Stimulated activated naive CD8-positive, alpha-beta T cell treated with anti-CD3 and anti-CD28 coated beads, Interleukin-15, Interleukin-2, amounts not matched to agents 100 U/mL and 50 U/mL, for 24 hours (primary cell): ENCODE measurements at places on chromosomes 2 and 18.

GRCh38 chr2:28624793-28625701, 126.6 kb upstream of the PPP1CB start:
- peak; percentile 88 for DNase-seq

- DNase-seq, result no peak
These were observed 358.5 kb downstream of the ALK start for GRCh38 chr2:29562896-29563295.

DNA sequence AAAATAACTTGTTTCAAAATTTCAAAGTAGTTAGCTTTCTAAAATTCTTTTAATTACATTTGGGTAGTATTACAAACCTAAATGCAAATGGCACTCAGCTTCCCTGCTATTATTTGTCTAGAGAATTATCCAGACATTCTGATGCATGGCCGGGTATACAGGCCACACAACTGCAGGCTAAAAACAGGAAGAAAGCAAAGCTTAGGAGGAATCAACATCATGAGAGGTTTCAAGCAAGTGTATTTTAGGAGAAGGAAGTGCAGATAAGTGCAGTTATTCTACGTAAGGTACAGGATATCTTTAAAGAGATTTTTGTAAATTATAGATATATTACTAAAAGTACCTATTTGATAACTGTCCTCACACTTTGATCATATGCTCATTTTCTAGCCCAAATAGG, 46.8 kb upstream of the RNU4ATAC start:
- no peak for DNase-seq

GRCh38 chr2:85783796-85784195, 30.0 kb downstream of the ATOH8 start:
- no peak for DNase-seq

GRCh38 chr2:47499621-47500309, 96.8 kb downstream of the MSH2 start:
- DNase-seq, result no peak

- DNase-seq, result no peak
These were observed 11.6 kb downstream of the TRAPPC8 start for GRCh38 chr18:31931163-31931885.

DNA sequence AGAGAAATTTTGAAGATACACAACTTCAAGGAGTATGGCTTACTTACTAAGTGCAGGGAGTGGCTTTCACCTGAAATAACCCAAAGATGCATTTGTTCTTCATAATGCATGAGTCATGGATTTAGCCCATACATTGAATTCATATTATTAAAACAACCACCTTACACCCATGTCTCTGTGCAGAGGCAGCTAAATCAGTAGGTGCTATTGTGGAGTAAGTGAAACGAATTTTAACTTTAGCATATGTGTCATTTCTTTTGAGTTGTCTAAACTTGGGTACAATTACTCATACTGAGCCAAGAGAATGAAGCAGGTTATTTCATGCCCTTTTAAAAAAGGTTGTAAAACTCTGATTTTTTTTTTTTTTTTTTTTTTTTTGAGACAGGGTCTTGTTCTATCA, 11.0 kb upstream of the ANKRD29 start:
- DNase-seq, result no peak

DNA sequence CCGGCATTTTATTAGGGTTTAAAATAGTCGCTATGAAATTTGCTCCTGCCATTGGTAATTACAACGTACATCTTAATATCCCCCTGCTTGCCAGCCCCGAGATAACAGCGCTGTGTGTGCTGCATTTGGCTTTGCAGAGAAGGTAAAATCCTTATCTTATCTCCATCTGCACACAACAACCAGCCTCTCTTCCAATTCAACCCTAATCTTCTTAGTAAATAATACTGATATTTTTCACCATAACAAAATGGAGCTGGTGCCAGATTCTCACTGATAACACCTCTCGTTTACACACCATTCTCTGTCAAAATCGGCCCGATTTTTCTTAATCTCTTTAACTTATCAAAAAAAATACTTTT, 61.4 kb upstream of the SIX3 start:
- no peak for DNase-seq

DNA sequence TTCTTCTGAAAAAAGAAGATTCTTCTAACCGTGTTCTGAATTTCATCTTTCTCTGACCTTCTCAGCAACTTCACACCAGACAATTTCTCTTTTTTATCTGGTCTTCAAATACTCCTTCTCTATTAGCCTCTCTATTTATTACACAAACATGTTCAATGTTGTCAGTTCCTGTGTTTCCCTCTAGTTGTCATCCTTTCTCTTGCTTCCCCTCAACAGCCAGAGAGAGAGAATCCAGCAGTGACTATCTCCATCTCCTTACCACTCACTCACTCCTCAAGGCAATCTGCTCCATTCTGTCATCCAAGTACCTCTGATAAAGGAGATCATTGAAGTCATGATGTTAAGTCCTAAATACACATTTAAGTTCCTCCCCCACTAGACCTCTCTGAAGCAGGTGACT, 491.9 kb upstream of the CHAC2 start:
- no peak for DNase-seq

- peak; percentile 62 for DNase-seq
These were observed 40.0 kb downstream of the ICA1L start for GRCh38 chr2:202831242-202832220.

DNA sequence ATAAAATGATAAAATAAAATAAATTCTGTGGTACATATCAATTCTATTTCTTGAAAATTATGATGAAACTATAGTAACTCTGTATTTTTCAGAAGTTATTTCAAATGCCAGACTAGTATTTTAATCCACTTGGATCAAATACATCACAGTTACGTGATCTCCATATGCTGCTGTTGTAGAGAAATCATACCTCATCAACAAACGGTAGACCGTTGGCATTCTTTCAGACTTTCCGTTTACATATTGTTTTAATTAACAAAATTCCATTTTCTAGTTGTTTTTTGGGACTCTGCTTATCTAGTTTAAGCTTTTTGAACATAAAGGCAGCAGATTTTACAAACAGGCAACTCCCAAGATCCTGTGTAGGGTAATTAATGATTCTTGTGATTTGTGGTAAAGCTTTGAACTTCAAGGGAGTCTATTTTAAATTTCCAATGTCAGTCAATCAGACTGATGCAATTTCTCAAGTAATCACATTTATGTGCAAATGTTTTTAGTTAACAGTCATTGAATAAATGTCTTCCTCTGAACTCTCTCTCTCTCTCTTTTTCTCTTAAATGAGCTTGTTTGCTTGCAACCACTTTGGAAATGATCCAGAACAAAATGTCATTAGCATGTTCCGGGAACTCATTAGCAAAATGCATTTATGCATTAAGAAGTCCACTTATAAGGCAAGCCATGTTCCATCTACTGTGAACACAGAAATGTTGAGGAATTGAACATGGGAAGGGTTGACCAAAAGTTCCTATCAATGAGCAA, 31.8 kb downstream of the NYAP2 start:
- DNase-seq, result no peak

DNA sequence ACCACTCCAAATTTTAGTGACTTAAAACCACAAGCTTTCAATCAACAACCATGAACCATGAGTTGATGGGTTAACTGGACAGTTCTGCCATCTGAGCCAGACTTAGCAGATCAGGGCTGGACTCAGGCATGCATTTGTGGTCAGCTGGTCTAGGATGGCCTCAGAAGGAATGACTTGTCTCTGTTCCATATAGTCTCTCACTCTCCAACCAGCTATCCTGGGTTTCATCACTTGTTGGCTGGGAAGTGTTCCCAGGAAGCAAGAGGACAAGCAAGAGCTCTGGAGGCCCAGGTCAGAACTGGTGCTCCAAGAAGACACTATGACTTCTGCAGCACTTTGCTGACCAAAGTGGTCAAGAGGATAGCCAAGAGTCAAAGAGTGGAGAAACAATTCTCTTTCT, 17.5 kb upstream of the MAP3K20 start:
- DNase-seq, result no peak

- DNase-seq, result no peak
These were observed 41.0 kb upstream of the TAF4B start for GRCh38 chr18:26185267-26185666.

DNA sequence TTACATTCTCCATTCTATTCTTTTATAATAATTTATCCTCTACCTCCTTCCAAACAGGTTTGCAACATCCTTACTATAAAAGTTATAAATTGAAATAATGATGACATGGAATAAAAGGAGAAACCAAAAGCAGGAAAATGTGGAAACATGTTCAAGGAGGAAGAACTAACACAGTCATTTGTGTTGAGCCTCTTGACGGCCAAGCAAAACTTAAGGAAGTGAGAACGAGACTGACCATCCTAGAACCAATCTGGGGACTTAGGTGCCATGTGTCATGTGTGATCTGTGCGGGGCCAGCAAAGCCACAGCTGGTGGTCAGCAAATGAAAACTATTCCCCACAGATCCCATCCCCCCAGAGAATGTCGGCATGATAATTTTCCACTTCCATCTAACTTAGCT, 25.6 kb upstream of the FAM124B start:
- no peak for DNase-seq

DNA sequence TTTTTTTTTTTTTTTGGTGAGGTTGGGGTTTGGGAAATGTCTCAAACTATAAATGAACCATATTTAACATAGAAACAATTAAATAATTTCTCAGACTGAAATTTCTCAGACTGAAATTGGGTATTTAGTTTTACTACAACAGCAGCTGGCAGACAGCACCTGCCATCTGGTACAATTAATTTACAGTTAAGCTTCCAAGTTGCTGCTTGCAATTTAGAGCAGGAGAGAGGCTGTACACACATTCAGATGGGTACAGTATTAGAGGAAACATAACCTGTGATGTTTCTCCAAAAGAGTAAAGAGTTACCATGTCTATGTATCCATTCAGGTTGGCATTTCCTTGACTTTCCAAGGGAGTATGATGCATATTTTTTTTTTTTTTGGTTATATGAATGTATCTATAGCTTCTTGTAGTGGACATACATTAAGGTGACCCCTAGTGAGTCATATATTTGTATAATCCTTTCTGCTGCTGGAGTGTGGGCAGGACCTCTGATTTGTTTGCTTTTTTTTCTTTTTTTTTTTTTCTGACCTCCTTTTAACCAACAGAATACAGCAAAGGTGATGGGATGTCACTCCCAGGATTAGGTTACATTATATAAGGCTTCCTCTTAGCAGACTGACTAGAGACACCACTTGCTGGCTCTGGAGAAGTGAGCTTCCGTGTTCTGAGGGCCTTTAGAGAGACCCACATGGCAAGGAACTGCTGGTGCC, 201.7 kb downstream of the PTH2R start:
- DNase-seq, result no peak

GRCh38 chr2:67510745-67511144, 113.6 kb downstream of the ETAA1 start:
- DNase-seq, result no peak

DNA sequence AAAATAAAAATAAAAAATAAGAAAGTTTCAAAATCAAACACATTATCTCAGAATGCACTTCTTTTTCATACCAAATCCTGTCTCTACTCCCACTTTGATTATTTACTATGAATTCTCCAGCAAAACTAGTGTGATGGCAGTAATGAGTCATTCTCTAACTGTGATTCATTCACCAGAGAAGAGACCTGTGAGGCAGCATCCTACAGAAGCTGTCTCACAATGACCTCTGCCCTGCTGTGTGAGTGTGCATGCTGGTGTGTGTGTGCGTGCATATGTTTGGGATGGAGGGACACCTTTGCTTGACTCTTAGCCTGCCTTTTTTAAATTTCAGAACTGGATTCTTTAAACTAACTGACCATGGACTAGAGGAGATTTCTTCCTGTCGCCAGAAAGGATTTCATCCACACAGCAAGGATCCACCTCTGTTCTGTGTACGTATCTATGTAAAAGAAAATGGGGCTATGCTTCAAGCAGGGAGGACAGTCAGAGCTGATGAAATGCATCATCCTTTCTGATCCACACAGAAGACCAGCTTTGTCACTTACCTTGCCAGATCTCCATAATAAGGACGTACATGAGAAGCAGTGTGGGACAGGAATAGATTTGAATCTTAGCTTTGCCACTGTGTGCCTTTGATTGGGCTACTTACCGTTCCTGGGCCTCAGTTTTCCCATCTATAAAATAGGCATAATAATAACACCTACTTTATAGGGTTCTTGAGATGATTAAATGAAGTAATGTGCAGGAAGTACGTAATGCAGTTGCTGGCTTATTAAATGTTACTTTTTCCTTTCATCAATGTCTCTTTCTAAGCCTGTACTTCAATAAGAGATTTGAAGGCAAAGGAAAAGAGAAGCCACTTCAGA, 31.2 kb downstream of the STAMBP start:
- peak; percentile 41 for DNase-seq

DNA sequence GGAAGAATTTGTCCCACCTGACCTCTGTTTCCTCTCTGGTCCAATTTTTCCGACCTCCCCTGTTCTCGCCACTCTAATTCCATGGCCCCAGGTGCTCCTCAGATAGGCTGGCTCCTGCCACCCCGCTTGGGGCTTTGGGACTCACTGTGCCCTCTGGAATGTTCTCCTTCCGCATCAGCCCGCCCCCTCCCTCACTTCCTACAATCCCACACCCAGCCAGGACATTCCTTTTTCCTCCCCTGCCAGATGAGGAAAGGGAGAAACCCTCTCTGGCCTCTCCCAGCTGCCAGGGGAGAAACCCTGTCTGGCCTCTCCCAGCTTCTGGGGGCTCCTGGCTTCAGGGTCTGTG, 3.1 kb upstream of the OR6B2 start:
- no peak for DNase-seq

GRCh38 chr2:104755026-104755878, 98.7 kb upstream of the POU3F3 start:
- DNase-seq, result no peak

DNA sequence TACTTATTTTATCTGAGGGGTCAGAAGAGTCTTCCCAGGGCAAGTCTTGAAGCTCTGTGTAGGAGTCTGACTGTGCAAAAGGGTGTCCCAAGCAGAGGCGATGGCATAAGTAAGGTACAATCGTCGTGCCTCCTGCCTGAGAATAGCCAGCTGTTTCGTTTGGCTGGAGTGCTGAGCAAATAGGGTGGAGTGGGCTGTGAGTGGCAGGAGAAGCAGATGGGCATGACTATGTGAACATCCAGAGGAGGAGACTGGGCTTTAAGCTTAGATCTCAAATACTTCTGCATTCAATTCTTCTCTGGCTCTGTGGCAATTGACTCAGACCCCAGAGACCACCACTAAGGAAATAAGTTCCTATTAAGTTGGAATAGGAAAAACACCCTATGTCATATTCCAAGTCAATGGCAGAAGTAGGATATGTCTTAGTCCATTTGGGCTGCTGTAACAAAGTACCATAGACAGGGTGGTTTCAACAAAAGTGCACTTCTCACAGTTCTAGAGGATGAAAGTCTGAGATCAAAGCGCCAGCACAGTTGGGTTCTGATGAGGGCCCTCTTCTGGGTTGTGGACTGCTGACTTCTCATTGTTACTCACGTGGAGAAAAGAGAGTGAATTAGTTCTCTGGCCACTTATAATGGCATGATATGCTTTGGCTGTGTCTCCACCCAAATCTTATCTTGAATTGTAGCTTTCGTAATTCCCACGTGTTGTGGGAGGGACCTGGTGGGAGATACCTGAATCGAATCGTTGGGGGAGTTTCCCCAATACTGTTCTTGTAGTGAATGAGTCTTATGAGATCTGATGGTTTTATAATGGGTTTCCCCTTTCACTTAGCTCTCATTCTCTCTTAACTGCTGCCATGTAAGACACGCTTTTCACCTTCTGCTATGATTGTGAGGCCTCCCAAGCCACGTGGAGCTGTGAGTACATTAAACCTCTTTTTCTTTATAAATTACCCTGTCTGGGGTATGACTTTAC, 120.2 kb downstream of the LPIN1 start:
- DNase-seq, result no peak
